ENCODE measurements at places on chromosomes 3 and 15. TPM values are rescaled to one million over a fixed set of nuclear protein-coding genes. Genes with fewer than 3 reads are reported as not detected.
A peak's percentile ranks its signal among the peaks of the same experiment; 100 is the strongest.

The PAQR5 gene
- 6.4 TPM for polyA plus RNA-seq

The GOLGA8J gene
- polyA plus RNA-seq, result 0.27 TPM

The GOLGA6L10 gene
- 0.85 TPM for polyA plus RNA-seq

GRCh38 chr15:68725736-68726135 lies 95.0 kb downstream of the ANP32A start:
- no peaks in the 10 kb centered on the region for H3K36me3 ChIP-seq
- peak overlapping the region; percentile 47 for H3K27ac ChIP-seq
- H3K4me3 ChIP-seq, result no peak overlapping the region
- no peaks in the 10 kb centered on the region for H3K27me3 ChIP-seq

DNA sequence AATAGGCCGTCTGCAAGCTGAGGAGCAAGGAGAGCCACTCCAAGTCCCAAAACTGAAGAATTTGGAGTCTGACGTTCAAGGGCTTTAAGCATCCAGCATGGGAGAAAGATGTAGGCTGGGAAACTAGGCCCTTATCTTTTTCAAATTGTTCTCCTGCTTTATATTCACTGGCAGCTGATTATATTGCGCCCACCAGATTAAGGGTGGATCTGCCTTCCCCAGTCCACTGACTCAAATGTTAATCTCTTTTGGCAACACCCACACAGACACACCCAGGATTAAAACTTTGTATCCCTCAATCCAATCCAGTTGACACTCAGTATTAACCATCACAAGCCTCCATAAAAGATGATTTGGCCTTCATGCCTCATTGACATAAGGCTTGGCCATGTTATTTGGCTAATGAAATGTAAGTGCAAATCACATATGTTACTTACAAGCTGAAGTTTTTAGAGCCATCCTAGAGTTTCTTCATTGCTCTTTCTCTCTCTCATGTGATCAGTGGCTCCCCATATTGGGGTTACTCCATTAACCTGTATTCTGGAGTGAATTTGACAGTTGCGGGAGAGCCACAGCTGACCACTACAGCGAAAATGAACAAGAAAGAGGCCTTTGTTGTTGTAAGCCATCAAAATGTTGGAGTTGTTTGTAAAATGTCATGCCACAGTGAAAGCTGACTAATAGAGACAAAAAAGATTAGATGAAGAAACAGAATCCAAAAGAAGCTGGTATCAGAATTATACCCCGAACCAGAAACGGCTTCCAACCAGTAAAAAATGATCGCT lies 61.7 kb downstream of the GBE1 start:
- no peak for DNase-seq
- H3K36me3 ChIP-seq, result no peaks in the 10 kb centered on the region
- no peak overlapping the region for H3K4me3 ChIP-seq
- no peaks in the 10 kb centered on the region for H3K4me1 ChIP-seq

- no peak overlapping the region for H3K4me3 ChIP-seq
- H3K4me1 ChIP-seq, result no peaks in the 10 kb centered on the region
- no peaks in the 10 kb centered on the region for H3K36me3 ChIP-seq
- H3K27ac ChIP-seq, result no peak overlapping the region
Observed at GRCh38 chr15:47364230-47365141, 352.8 kb upstream of the SEMA6D start.

- no peak for DNase-seq
- peaks cover 7% of the 10 kb centered on the region for H3K27me3 ChIP-seq
- no peak overlapping the region for H3K4me3 ChIP-seq
- H3K4me1 ChIP-seq, result no peaks in the 10 kb centered on the region
- no peaks in the 10 kb centered on the region for H3K36me3 ChIP-seq
- no peak overlapping the region for H3K27ac ChIP-seq
Observed at GRCh38 chr15:78650022-78650421, 9.0 kb upstream of the CHRNB4 start.

DNA sequence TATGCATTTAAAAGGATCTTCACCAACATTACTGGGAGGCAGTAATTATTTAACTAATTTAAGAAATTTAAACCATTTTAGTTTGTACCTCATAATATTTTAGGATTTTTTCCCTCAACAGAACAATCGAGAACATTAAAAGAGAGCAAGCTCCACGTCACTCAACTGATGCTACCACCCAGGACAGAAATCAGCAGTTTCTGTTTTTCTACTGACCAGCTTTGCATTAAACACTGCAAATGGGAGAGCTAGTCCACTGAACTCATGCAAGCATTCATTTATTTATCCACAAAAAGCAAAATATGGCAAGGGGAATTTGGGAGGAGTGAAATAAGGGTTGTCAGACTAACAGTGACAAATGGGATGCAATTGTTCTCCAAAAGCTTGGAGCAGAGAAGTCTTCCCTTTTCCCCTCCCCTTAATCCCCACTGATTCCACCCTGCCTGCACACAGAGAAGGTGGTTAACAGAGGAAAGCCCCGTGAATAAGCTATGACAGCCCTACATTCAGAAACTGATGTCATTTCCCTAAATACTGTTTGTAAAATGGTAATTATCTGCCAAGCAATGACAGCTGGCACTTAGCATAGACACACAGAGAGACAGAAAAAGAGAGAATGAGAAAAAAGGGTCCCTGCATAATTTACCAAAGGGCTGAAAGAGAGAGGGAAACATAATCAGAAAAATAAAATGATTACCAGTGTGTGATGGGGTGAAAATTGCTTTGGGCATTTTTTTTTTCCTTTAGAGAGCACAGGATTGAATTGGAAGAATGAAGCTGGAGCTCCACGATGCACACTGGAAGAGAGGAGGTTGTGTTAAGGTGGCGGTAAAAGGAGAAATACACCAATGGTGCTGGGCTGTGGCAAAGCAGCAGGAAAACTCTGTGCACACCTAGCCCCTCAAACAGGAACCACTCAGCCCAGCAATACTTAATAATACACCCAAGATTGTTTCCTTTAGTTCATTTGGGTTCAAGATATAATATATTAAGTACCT lies 777.4 kb downstream of the TUSC7 start:
- no peaks in the 10 kb centered on the region for H3K4me1 ChIP-seq
- no peak overlapping the region for H3K27ac ChIP-seq
- no peak for DNase-seq

- H3K27me3 ChIP-seq, result no peaks in the 10 kb centered on the region
- no peaks in the 10 kb centered on the region for H3K36me3 ChIP-seq
- DNase-seq, result no peak
- peaks cover 11% of the 10 kb centered on the region for H3K4me1 ChIP-seq
Observed at GRCh38 chr15:59541750-59542149, 69.8 kb upstream of the GCNT3 start.

DNA sequence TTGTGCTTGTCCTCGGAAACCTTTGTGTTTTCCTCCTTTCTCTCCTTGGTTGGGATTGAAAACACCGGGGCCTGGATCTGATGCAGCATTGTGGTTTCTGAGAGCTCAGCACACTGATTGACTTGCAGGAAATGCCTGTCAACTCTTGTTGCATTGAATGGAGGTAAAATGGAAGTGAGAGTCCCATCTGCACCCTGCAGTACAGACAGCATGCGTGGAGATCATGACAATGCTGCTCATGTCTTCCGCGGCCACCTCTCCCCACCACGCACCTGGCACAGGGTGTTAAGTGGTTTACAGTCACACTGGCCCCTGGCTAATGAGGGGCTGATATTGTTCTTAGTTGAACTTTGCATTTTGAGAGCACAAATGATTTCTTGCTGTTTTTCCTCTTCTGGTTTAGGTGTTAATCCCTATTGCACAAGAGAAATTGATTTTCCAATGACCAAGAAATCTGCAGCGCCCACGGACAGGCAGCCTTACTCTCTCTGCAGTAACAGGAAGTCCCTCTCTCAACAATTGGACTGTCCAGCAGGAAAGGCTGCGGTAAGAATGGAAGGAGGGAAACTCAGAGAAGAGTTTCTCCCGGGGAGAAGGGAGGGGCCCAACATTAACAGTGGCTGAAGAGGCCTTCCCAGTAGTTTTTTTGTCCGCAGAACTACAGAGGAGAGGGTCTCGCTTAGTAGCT lies 58.5 kb downstream of the STARD5 start:
- no peaks in the 10 kb centered on the region for H3K27me3 ChIP-seq
- DNase-seq, result no peak
- H3K4me1 ChIP-seq, result no peaks in the 10 kb centered on the region
- H3K4me3 ChIP-seq, result no peak overlapping the region
- H3K27ac ChIP-seq, result no peak overlapping the region

DNA sequence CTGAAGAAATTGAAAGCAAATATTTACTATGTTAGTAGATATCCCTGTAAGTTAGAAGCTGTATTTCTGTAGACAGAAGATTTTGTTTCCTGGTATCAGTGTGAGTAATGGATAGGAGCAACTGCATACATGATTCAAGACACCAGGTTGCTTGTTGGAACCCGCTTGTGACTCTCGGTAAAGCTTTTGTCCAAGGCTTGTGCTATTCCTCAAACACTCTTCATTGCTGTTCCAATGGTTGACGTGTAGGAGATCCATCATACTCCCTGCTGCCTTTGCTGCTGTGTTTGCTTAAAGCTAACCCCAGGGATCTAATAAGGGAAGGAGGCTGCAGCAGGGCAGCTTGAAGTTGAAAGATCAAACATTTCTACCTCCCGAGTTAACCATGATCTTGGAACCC lies 160.1 kb downstream of the RSRC1 start:
- peaks cover 4% of the 10 kb centered on the region for H3K36me3 ChIP-seq
- DNase-seq, result no peak
- H3K4me3 ChIP-seq, result no peak overlapping the region
- H3K27ac ChIP-seq, result no peak overlapping the region

DNA sequence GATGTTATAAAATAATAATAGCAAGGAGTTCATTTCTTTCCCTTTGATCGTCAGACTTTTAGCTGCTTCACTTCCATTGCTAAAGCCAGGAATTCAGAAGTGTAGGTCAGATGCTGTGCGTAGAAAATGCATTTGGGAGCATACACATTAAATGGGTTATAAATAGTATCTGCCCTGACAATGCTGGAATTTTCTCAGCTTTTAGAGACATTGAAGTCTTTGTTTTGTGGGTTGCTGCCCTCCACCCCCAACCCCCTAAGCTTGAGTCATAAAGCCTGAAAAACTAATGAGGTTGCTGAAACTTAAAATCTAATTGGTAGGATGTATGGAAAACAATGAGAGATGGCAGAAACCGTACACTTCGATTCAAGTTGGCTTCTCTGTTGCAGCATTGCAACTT lies 81.9 kb downstream of the MITF start:
- H3K4me1 ChIP-seq, result no peaks in the 10 kb centered on the region
- no peak for DNase-seq
- no peak overlapping the region for H3K27ac ChIP-seq
- no peak overlapping the region for H3K4me3 ChIP-seq
- no peaks in the 10 kb centered on the region for H3K36me3 ChIP-seq

Measured in small intestine (tissue), 16 donors.